Stimulated activated CD4-positive, alpha-beta T cell treated with anti-CD3 and anti-CD28 coated beads, Interleukin-1b, Interleukin-23, amount 100 ng/mL, for 4 hours (primary cell): ENCODE measurements at places on chromosomes 3 and 15.

GRCh38 chr15:59335207-59335786 is 37.4 kb downstream of the MYO1E start:
- no peak for DNase-seq

GRCh38 chr3:99562138-99562537 is 76.3 kb upstream of the COL8A1 start:
- no peak for DNase-seq

GRCh38 chr3:100113723-100114412 is 433 bp downstream of the FILIP1L start:
- no peak for DNase-seq

- no peak for DNase-seq
These were observed 245.2 kb downstream of the TLE3 start for GRCh38 chr15:69852482-69852881.

- no peak for DNase-seq
These were observed 111.9 kb downstream of the ETFA start for GRCh38 chr15:76199106-76200082.

DNA sequence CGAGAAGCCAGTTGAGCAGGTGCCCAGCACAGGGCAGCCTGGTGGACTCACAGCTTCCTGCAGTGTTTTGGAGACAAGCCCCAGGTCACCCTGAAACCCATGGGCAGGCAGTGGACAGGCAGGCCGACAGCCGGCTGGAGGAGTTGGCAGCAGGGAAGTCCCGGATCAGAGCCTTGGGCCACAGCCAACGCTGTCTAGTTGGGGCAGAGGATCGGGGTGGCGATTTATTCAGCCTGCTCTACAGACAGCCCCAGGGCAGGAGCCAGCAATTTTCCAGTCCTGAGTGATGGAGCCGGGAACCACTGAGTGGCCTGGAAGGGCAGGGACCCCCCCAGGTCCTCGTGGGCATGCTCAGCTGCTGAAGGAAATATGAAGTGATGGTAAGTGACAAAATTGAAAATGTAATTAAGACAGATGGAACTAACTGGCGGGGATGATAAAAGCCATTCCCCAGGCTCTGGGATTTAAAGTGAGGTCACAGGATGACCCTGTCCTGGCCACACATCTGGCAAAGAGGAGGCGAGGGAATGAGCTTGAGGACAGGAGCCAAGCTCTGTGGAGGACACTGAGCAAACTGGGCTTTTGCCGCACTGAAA is 34.4 kb upstream of the TBC1D21 start:
- no peak for DNase-seq

GRCh38 chr15:54033869-54034458 is 55.7 kb downstream of the UNC13C start:
- no peak for DNase-seq

GRCh38 chr3:112769286-112769978 is 77.2 kb downstream of the CD200R1L start:
- DNase-seq: no peak

- DNase-seq: no peak
These were observed 600 bp upstream of the CHRNA5 start for GRCh38 chr15:78564743-78565096.

- DNase-seq: no peak
These were observed 562.8 kb downstream of the NR2F2 start for GRCh38 chr15:96893159-96893906.

- no peak for DNase-seq
These were observed 18.4 kb downstream of the THOC7 start for GRCh38 chr3:63845215-63845614.

GRCh38 chr15:52021892-52022540 is 3.0 kb downstream of the MAPK6 start:
- DNase-seq: no peak

- no peak for DNase-seq
These were observed 13.8 kb downstream of the ATP10A start for GRCh38 chr15:25849157-25849921.

GRCh38 chr3:122996038-122996580 is 31.5 kb downstream of the SEMA5B start:
- DNase-seq: no peak

DNA sequence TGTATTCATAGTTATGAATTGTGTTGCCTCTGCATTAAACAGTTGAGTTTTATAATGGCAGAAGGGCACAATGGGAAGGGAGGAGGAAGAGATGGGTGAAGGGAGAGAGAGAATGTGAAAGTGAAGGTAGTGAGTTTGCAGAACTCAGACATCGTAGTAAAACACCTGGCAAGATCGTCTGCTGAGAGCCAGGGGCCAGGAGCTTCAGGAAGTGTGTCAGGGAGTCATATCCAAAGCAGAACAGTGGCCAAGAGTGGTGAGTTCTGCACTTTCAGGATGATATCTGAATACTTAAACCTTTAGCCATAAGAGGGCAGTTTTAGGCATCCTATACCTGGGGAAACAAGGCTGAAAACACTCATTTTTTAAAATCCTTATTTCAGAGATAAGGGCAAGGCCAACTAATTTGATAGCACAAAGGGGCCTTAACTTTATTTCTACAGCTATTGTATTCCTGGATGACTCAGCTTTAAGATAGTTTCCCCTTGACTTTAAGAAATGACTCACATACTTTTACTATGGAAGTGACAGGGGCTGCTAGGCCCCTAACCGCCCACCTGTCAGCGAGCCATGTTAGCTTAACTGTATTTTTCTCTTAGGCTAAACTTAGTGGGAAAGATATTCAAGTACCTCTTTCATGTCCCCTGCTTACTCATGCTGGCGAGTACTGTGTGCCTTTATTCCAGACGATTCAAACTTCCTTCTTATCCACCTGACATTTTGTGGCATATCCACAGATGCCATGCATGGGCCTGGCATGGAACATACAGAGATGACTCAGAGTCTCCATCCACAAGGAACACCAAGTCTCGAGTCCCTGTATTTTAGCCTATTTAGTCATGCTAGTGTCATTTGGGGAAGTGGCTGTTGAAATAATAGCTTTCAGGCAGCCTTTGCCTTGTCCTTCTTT is 53.9 kb downstream of the RLBP1 start:
- peak; percentile 21 for DNase-seq

GRCh38 chr3:2937055-2937454 is 173.1 kb downstream of the IL5RA start:
- DNase-seq: no peak

DNA sequence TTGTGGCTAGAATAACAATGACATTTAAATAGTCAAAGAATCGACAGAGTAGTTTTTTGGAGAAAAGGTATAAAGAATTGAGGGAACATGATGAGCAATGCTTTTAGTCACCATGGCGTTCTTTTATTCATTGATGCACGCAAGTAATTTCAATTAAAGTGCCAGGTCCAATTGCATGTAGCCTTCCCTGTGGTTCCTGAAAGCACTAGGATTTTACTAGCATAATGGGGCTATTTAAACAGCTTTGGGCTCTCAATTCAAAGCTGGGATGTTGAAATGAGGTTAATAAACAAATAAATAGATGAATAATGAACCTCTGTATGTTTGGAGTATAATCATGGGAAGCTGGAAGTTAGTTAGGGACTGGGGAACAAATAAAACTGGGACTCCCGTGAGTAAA is 121.2 kb upstream of the GAP43 start:
- DNase-seq: no peak

GRCh38 chr3:58628823-58629562 is 37.6 kb downstream of the FAM3D start:
- no peak for DNase-seq

DNA sequence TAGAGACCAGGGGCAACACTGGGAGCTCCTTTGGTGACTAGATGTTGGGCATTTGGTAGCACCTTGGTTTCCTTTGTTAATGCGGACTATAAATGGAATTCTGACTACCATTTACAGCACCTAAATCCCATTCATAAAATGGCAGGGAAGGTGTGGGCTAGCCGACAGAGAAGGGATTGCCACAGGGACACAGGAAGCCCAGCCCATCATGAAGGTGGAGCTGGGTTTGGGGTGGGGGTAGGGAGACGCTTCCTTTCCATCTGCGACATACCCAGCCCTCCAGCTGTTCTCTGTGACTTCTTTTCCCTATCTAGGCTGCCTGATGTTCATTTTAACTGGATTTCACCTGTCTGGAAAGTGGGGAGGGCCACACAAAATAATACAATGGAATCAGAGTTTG is 21.0 kb downstream of the ABHD2 start:
- DNase-seq: no peak

DNA sequence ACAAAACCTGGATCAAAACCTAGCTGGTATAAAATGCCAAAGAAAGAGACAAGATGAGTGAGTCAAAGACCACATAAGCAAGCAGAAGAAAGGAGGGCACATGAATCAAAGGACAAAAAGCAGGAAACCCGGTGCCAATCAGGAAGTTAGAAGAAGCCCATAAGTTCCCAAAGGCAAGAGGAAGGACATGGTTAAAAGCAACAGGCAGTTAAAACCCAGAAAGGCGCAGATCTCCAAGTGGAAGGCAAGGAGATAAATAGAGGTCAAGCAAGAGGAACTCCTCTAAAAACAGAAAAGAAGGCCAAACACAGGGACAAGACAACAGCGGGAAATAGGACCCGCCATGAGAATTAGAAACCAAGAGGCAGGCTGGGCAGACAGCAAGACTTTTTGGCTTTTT is 4.4 kb downstream of the TMOD2 start:
- no peak for DNase-seq

DNA sequence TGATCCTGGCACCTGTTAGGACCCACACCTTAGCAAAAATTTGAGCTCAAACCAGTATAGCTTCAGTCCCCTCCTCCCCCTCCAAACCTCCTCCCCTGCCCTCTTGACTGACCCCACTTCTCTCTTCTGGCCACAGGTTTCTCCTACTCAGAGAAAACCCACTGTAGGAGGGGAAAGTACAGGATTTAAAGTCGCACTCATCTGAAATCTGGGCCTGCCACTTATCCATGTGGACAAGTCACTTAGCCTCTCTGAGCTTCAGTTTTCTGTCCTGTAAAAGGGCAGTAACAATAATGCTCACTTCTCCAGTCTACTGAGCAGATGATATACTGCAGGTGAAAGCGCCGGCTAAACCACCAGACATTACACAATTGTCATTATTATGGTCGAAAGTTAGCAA is 142.7 kb downstream of the MEGF11 start:
- DNase-seq: no peak

DNA sequence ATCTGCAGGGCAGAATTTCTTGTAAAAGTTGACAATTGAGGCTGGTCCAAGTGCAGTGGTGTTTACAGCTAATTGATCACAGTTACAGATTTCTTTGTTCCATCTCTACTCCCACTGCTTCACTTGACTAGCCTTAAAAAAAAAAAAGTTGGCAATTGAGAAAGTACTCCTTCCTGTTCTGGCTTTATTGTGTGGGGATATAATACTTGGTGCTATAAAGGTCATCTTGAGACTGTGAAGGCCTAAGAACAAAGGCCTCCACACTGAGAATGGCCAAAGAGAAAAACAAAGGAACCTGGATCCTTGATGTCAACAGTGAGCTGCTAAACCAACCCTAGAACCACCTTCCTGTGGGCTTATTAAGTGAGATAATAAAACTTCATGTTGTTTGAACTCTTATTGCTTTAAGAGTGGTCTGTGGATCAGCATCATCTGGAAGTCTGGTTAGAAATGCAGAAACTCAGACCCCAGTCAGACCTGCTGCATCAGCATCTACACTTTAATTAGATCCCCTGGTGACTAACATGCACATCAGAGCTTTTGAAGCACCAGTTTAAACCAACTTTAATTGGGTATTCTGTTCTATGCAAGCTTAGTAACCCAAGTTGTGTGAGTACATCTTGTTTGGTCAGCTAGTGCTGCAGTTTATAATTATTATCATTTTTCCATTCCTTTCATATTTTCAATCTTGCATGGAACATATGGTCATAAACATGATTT is 55.2 kb downstream of the TMOD3 start:
- DNase-seq: no peak

DNA sequence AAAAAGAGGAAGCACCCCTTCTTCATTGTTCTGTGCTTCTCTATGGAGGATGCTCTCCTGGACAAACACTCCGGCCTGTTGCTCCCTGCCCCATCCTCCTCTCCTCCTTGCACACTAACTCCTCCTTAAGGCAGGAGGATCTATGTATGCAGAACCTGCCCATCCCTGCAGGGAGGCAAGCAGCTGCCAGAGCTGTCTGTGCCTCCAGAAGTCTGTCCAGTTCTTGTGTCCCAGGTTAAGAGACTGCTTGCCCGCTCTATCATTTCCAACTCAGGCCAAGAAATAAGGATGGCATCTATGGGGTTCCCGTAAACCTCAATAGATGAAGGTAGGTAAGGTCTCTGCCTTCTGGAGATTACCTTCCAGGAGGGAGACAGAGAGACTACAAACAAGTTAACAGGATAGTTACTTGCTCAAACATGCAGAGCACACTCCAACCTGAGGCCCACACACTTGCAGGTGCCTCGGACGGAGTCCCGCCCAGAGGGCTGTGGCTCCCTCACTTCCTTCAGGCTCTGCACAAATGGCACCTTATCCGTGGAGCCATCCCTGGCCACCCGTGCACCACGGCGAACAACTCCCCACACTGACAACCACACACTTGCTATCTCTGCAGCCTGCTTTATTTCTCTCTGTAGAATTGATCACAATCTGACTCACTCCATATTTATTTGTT is 6.9 kb downstream of the XXYLT1 start:
- no peak for DNase-seq

GRCh38 chr3:78139166-78139565 is 1099.3 kb downstream of the ROBO2 start:
- DNase-seq: no peak

DNA sequence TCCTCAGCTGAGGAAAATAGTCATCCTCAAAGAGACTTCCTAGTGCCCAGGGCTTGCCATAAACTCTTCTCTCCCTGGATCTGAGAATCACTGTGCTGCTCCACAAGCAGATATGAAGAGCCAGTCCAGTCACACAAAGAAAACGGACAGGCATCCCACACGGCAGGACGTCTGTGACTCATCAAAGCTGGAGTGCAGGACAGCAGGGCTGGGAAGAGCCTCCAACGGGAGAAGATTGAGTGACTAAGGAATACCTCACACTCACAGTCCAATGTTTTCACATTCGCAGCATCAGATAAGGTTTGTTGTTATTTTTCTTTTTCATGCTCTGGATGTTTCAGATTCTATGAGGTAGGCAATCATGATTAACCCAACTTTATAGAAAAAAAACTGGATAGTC is 57.8 kb downstream of the NEK10 start:
- no peak for DNase-seq

GRCh38 chr3:57966829-57967228 is 41.4 kb upstream of the FLNB start:
- DNase-seq: no peak

DNA sequence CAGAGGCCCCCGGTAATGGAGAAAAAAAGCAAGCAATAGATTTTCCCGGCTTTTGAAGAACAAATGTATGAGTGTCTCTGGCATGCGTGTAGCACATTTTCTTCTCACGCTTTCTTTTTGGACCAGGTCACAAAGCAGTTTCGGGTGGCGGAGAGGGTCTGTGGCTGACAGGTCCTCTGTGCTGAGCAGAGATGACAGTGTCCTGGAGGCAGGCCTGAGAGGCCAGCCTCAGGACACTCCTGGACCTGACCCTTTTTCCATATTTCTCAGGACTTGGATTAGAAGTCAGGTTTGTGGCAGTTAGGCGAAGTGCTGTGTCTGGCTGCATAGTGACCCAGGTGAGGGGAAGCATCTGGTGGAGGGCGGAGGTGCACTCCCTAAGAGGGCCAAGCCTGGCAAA is 52.9 kb downstream of the KLF13 start:
- DNase-seq: no peak

- DNase-seq: no peak
These were observed 3.5 kb upstream of the SEMA5B start for GRCh38 chr3:123031051-123031450.

GRCh38 chr3:71416876-71417275 is 166.7 kb downstream of the FOXP1 start:
- DNase-seq: no peak

- no peak for DNase-seq
These were observed 208.6 kb downstream of the CD47 start for GRCh38 chr3:107882261-107882660.

GRCh38 chr3:189863031-189863430 is 231.8 kb downstream of the TP63 start:
- no peak for DNase-seq
